ENCODE measurements at places on chromosomes 3 and 15.
A peak's percentile ranks its signal among the peaks of the same experiment; 100 is the strongest.

- no peak for DNase-seq
Observed at GRCh38 chr3:178131801-178132200, 404.4 kb upstream of the KCNMB2 start.

GRCh38 chr3:20147361-20147760, 38.6 kb downstream of the SGO1 start:
- DNase-seq, result no peak

GRCh38 chr15:72153269-72154000, 35.2 kb downstream of the SENP8 start:
- DNase-seq, result no peak

GRCh38 chr15:64753480-64754185, 21.8 kb downstream of the RBPMS2 start:
- no peak for DNase-seq

- DNase-seq, result no peak
Observed at GRCh38 chr3:82293867-82294266, 532.4 kb upstream of the GBE1 start.

DNA sequence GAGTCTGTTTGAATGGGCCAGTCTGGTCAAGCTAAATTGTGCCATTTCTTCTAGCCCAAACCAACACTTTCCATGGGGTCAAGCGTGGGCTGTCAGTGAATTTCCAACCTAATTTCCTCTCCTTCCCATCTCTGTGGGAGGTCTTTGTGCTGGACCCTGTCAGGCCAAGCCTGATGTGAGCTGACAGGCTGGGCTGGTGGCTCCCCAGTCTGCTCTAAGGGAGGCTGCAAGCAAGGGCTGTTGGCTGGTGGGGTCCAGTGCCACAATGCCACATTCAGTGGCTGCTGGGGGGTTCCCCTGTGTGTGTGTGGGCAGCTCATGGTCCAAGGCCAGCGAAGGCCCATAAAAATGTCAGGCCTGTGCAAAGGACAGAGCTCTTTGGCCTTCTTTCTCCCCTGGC, 216.1 kb downstream of the OPA1 start:
- no peak for DNase-seq

DNA sequence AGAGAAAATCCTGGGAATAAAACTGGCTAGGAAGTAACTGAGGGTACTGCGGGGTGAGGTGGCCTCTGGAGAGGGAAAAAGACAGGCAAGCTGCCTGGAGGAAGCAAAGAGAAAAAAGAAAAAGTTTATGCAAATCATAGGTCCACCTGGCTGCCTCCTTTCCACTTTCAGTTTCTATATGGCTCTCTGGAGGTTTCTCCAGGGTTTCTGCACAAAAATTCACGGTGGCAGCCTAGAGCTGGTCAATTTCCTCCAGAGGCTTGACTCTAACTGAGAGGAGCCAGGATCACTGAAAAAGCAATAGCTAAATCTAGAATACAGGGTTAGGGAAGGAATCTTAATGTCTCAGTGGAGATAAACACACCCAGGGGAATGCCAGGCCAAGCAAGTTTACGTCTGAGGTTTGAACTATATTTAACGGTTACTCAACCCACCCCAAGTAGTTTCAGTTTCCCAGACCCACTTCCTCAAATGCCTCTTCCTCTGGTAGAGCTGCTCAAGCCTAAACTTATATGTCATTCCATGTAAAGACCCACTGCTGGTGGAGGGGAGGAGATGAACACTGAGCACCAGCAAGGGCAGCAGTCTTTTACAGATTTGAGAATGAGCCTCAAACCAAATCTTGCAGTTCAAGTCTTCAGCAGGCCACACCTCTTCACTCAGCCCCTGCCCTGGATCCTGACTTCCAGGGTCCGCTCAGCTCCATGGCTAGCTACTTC, 5.7 kb downstream of the LYSMD2 start:
- no peak for DNase-seq

DNA sequence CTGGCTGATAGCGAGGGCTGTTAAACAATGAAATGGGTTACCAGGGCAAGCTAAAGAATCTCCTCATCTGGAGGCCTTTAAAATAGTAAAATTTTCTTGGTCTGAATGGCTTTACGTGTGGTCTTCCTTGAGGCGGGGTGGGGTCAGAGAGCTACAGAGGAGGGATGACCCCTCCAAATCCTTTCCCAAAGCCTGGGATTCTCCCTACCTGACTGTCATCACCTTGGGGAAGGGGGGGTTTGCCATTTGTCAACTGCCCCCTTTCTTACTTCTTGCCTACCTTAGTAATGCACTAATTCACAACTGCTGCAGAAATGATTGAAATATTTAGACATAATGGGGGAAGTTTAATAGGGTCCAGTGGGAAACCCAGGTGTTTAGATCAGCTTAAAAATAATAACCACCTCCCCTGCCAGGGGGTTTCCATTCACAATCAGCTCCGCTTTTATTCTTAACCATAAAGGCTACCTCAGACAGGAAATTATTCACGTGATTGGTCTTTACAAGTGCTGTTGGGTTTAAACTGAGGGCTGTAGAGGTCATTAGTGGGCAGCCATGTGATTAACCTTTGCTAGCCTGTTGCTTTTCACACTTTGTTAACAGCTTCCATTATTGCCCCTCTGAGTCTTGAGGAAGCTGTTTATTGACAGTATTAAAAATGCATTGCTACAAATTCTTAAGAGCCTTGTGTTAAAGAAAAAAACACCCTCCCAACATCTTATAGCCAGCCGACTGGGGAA, 276.5 kb upstream of the ATP11B start:
- DNase-seq, result no peak

- DNase-seq, result no peak
Observed at GRCh38 chr15:100301910-100302431, 39.8 kb downstream of the ADAMTS17 start.

- peak; percentile 16 for DNase-seq
Observed at GRCh38 chr15:22786868-22787698, 639 bp downstream of the NIPA1 start.

- DNase-seq, result no peak
Observed at GRCh38 chr3:78873641-78874040, 894.2 kb downstream of the ROBO1 start.

DNA sequence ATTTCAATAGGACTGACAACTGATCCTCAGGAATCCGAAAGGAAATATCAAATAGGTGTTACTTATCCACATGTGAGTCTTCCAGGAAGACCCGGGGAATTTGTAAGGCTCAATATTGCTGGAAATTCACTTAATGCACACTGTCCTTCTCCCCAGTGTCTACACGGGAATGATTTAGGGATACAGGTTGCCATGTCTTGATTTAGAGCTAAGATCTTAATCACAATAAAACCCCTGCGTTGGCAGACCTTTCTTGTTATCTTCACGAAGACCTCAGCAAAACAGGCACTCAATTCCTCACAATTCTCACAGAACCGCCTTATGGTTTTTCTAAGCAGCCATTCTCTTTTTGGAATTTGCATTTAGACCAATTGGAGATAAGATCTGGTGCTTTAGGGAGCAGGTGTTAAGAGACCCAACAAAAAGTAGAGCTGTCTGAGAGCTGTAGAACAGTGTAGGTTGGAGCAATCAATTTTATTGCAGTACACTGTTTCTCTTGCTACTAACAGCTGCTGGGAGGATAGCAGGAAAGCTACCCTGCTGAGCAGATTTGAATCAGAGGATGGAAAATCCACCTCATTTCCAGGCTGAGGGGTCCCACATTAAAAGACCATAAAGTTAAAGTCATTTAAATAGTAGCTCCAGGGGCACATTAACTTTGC, 925.7 kb downstream of the EPHA3 start:
- no peak for DNase-seq

GRCh38 chr3:134409041-134409440, 34.8 kb upstream of the AMOTL2 start:
- DNase-seq, result no peak

DNA sequence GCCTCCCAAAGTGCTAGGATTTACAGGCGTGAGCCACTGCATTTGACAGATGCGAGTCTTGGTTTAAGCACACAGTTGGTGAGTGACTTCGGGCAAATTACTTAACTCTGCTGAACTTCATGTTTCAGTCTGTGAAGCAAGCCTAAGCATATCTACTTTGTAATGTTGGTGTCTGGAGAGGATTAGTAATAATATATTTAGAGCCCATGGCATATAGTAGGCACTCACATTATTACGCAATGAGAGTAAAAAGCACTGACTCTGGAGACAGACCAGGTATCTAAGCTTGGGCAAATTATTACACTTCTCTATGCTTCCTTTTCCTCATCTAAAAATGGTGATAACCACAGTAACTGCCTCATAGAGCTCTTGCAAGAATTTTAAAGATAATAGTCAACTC, 208.7 kb upstream of the P2RY1 start:
- no peak for DNase-seq

DNA sequence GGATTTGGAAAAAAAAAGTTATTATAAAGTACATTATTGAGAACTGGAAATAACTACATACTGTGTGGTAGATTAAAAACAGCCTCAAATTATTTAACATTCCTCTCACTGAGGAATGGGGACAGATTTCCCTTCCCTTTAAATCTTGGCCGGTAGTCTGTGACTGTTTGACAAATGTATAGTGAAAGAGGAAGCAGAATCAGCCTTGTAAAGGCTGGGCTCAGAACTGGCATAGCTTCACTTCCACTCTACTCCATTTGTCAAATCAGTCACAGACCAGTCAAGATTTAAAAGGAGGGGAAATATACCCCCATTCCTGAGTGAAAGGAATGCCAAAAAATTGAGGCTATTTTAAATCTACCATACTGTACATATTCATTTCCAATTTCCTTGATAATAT, 18.2 kb upstream of the B4GALT4 start:
- no peak for DNase-seq

DNA sequence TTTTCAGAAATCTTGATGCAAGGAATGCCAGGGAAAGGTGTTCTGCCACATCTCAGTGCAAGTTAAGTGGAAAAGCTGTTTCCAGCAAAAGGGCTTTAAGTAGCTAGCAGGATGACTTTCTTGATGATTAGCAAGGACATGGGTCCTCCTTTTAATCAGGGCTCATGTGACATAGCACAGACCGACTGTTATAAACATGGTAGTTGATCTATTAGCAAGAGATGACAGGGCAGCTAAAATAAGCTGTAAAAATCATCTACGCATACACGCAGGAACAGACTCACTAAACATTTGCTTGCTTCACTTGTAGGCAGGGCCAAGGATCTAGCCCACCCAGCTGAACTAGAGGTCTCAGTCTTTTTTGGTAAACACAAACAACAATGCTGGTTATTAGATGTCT, 69.0 kb downstream of the GOLIM4 start:
- DNase-seq, result no peak

DNA sequence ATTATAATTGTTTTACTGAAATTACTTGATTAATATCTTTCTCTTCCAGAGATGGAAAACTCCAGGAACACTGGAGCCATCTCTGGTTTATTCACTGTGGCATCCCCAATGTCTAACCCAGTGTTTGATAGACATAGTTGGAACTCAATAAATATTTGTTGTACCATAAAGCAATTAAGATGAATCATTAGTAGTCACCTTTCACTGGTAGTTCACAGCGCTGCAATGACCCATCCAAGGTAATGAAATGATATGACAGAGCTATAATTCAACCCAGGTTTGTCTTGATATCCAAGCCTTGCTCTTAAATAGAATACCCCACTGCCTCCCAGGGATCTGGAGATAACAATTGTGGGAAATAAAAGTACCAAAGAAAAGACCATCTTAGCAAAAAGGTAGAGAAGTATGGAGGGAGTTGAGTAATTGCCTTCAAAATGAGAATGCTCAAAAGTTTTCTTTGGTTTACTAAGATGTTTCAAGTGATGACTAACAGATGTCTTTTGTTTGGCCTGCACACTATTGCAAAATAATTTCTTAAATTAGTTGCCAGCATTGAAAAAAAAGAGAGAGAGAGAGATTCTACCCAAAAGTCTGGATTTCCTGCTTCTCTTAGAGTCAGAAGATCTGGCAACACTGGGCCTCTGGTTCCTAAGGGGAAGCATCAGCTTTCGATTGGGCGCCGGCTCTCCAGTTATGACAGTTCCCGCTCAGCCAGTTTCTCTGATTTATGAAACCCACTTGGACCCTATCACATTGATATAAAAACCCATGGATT, 348.5 kb downstream of the ERC2 start:
- DNase-seq, result no peak

- DNase-seq, result no peak
Observed at GRCh38 chr15:91787198-91787597, 66.3 kb upstream of the SLCO3A1 start.

DNA sequence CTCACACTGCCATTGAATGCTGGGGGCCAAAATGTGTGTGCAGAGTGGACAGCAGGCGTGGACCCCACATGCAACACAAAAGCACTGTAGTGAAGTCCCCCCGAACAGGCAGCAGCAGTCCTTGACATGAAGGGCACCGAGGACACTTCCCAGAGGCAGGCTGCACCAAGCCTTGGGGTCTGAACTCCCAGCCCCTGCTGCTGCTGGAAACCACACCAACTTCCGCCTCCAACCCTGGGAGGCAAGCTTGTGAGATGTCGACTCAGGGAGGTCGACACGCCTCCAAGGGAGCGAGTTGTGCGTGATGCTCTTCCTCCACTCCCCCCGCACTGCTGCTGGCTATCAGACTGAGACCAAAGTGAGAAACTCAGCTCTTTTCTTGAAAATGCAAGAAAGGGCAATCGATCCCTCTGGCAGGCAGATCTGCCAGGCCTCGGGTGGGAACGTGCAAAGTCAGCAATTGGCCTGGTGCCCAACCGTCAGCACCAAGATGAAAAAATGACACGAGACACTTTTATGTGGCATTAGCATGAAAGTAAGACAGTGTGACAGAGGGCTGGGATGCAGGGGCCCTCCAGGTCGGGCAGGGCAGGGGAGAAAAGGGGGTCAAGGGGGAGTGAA, 43.6 kb downstream of the WHAMM start:
- DNase-seq, result no peak

GRCh38 chr3:172601066-172601832, 78.0 kb upstream of the TNFSF10 start:
- DNase-seq, result no peak

GRCh38 chr15:41104234-41104633, 11.8 kb downstream of the INO80 start:
- no peak for DNase-seq

GRCh38 chr15:80777826-80778620, 1.1 kb upstream of the CEMIP start:
- DNase-seq, result no peak

DNA sequence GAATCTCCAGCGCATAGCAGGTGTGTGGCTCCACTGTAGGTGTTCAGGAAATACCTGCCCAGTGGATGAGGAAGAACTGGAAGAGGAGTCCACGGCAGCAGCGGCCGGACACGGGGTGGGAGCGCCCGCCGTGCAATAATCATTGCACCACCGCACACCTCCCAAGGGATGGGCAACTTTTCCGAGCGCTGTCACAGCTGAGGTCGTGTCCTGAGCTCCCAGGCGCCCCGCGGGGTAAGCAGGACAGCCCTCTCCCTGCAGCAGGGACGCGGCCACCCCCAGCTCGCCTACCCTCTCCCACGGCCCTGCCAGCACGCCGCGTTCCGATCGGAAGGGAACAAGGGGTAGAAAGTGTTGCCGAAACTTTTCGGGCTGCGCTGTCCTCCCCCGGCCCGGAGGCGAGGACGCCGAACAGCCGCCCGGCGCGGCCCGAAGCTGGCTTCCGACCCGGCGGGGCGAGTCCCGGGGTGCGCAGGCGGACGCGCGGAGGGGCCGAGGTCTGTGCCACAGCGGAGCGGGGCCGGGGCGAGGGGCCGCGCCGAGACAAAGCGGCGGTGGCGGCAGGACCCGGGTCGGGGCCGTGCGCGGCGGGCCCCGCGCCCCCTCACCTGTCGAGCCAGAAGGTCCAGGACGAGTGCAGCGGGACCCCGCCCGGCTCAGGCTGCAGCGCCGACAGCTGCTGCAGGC, 475 bp downstream of the EIF4E3 start:
- DNase-seq, result peak; percentile 28

All from activated CD4-positive, alpha-beta T cell treated with anti-CD3 and anti-CD28 coated beads, Interleukin-2, amount 50 U/mL, for 1 hour (primary cell).